ENCODE measurements at places on chromosomes 7 and 10.

GRCh38 chr10:79384773-79385391 is 37.6 kb downstream of the PPIF start:
- DNase-seq = peak; percentile 5

DNA sequence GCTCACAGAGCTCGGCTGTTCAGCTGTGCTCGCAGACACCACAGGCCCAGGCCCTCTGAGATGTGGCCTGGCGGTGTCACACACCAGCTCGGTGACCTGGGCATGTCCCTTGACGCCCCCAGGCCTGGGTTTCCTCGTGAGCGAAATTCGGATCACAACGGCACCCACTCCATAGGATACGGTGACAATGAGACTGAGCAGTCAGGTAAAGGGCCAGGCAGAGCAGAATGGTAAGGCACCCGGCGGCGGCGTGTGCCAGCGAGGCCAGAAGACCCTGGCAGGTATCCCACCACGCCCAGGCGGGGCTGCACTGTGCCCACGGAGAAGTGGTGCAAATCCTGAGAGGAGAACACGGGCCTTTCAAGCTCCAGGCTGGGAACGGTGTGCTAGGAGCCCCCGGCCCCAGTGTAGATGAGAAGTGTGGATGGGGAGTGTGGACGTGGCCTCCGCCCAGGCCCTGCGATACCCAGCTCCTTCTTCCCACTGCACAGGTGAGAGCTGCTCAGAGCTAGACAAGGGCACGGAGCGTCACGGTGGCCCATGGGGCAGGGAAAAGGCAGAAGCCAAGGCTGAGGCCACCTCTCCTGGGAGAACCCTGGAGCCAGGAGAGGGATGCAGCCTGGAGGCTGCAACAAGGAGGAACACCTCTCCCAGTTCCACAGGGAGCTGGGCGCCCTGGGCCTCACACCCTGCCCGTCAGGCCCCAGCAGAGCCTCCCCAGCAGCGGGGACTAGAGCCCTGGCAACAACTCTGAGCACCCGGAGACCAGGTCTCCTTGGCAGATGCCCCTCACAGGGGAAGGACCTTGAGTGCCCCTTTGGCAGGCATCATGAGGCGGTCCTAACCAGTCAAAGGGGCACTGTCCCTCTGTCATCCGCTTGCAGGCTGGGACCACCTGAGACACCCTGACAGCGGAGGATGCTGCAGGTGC is 219.1 kb downstream of the MAD1L1 start:
- DNase-seq = peak; percentile 58

GRCh38 chr10:104090611-104091010 is 4.9 kb upstream of the COL17A1 start:
- no peak for DNase-seq

GRCh38 chr10:44168478-44168877 is 216.4 kb downstream of the CXCL12 start:
- no peak for DNase-seq

DNA sequence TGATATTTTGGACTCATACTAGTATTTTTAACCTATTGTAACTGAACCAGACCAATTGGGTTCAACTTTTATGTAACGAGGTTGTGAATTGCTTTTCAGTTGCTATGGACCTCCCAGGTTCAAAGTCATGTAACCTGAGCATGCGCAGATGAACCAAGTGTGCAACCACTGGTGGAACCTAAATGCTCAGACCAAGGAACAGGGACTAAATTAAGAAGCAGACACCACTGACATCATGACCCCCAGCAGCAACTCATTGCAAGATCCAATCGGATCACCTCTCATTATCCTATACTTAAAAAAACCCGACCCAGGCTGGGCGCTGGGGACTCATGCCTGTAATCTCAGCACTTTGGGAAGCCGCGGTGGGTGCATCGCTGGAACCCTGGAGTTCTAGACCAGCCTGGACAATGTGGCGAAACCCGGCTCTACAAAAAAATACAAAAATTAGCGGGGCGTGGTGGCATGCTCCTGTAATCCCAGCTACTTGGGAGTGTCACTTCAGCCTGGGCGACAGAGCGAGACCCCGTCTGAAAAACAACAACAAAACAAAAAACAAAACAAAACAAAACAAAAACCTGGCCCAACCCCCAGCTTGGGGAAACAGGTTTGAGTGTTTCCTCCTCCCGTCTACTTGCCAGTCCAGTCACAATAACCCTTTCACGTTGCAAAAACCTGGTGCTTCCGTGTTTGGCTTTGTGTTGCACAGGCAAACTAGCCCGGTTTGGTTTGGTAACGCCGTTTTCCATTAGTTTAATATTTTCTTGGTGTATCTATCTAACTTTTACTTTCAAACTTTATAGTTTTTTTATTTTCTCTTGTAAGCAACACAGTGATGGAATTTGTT is 11.3 kb upstream of the ZNF518A start:
- no peak for DNase-seq

GRCh38 chr7:79241288-79242060 is 212.0 kb downstream of the MAGI2 start:
- no peak for DNase-seq

GRCh38 chr7:128459394-128459878 is 3.8 kb downstream of the HILPDA start:
- peak; percentile 85 for DNase-seq

DNA sequence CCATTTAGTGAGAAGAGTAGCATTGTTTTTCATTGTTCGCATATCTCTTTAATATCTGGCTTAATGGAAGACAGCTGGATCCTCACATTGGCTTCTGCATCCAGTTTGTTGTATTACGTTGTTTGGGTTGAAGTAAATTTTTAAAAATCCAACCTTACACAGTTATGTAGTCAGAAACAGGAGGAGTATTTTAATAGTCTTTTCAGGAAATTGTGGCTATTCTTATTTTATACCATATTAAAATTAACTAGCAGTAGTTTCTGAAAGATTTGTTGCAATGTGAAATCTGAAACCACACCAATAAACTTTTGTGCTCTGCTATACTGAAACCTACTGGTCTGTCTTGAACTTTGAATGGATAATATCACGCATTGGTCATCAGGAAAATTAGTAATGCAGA is 27.9 kb downstream of the MYPN start:
- no peak for DNase-seq

DNA sequence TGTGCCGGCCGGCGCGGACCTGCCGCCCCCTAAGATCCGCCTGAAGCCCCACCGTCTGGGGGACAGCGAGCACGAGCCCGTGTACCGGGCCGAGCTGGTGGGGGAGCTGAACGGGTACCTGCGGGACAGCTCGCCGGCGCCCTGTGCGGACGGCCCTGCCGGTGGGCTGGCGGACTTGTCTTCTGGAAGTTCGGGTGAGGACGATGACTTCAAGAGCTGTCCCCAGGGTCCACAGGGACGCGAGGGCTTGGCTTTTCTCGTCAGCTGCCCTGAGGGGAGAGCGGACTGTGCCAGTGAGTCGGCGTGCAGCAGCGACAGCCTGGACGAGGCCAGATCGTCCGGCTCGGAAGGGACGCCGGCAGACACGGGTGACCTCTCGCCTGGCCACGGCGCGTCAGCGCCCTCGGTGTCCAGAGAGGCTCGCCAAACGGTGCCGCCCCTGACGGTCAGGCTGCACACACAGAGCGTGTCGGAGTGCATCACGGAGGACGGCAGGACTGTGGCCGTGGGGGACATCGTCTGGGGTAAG is 8.5 kb downstream of the PWWP2B start:
- no peak for DNase-seq

DNA sequence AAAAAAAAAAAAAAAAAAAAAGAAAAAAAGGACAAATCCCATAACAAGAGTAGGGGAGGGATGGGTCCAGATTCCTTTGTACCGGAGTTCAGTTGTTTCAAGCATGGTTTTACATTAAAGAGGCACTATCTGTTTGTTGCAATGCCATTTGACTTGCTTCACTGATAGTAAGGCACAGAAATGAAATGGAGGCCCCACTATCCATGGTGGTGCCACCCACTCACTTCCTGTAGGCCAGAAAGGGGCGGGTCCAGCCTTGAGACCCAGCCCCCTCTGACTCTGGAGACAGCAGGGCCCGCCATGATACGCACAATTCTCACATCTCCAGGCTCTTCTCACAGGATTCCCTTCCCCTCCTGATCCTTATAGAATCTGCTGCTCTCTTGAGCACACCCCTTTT is 100.0 kb downstream of the CLEC2L start:
- no peak for DNase-seq

DNA sequence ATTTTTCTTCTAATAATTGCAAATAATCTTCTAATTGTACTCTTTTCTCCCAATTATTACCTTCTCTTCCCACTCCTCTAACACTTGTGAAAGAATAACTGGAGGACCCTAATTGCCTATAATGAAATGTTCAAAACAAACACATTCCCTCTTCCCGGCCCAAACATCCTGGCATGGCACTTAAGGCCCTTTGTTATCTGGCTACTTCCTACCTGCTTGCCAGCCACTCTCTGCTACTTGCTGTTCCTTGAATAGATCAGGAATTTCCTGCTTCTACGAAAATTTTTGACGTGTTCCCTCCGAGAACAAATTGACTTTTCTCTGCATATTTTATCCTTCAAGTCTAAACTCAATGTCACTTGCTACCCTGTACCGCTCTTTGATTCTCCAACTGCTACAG is 56.1 kb upstream of the NOBOX start:
- no peak for DNase-seq

GRCh38 chr10:73956476-73957359 is 41.2 kb upstream of the VCL start:
- DNase-seq = peak; percentile 64

- DNase-seq = no peak
Observed at GRCh38 chr10:101446071-101446470, 92.1 kb downstream of the BTRC start.

DNA sequence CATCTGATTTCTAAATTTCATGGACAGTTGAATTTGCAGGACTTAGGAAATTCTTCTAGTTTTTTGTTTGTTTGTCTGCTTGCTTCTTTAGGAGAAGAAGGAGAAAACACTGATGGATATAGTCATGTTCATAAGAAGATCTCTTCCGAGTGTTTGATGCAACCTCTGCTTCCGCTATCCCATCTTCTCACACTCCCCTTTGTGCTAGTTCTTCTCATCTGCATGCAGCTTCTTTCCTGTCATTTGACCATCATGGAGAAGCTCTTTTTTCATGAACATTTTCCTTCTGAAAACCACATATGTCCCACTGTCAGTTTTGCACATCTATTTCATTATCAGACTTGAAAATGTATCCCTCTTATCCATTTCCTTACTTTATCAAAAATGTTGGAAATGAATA is 346.9 kb upstream of the PRKCQ start:
- no peak for DNase-seq

- no peak for DNase-seq
Observed at GRCh38 chr10:20058135-20058534, 241.9 kb downstream of the PLXDC2 start.

DNA sequence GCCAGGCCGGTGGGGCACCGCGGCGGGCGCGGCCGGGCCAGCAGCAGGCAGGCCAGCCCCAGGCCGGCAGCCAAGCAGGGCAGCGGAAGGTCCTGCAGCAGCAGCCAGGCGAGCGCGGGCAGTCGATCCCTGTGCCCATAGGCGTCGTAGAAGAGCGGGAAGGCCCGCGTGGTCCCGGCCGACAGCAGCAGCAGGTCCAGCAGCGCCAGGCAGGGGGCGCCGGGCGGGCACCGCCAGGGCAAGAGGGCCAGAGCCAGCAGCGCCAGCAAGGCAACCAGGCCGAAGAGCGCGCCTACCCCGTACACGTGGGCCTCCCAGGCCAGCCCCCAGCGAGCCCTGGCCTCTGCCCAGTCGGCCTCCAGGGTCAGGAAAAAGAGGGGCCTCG is 8.4 kb upstream of the RBM28 start:
- DNase-seq = no peak

DNA sequence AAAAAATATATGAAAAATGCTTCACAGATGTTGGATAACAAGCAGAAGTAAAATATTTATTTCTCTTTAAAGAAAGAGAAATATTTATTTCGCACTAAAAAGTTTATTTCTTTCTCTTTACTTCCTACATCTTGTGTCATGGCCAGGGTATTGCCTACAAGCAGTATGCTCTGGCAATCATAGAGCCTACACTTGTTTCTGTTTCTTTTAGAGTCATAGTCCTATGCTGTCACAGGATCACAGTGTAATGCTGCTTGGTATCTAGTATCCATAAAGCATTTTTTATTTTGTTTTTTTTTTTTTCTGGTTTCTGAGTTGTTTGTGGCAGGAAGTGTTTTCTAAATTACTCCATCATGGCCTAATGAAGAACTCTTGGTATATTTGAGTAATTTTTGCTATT is 116.0 kb downstream of the ATRNL1 start:
- DNase-seq = no peak

GRCh38 chr7:11935905-11936304 is 103.9 kb upstream of the THSD7A start:
- no peak for DNase-seq
